Ovary (tissue), 10 donors: ENCODE measurements at places on chromosomes 1 and 21.

GRCh38 chr1:208170252-208170651, 73.9 kb downstream of the PLXNA2 start:
- no peak for DNase-seq

GRCh38 chr1:93847811-93848288, 31.2 kb downstream of the DNTTIP2 start:
- DNase-seq = peak; percentile 74

- no peak for DNase-seq
Observed at GRCh38 chr1:165915480-165915879, 88.1 kb downstream of the UCK2 start.

DNA sequence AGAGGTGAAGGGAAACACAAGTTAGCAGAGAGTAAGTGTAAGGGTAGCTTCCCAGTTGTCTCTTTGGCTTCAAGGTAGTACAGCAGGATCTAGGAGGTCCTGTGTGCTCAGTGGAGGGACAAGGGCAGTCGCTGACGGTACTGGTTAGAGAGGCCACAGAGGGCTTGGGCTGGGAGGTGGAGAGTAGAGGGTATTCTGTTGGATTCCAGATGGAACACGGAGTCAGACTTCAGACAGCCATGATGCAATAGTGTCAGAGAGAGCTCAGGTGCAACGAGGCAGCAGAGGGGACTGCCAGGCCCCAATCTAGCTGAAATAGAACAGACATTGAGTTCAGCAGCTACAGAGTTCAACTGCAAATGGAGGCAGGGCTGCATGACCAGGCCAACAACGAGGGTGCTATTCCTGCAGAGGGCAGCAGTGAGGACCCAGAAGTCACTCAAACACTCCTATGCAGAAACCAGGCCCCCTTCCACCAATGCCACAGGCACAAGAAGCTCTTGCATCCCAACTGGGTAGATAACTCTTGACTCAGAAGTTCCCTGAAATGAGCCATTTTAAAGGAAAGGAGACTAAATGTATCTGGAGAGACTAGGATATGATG, 325.0 kb upstream of the ESRRG start:
- DNase-seq = no peak

DNA sequence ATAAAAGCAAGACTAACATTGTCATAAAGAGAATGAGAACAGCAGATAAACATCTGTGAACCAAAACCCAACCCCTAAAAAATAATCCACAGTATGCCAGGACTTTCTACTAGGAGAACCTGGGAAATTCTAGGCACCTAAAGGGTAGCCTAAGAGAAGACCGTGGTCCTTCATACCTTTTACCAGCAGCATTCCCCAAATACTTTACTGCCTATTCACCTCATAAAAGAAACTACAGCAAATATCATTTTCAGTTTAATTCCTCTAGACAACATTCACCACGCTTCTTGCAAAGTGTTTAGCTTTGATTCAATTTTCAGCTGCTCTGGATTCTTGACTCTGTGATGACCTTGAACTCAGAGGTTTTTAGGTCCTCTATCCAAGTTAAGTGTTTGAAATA, 1180.7 kb upstream of the B3GALT2 start:
- DNase-seq = no peak

DNA sequence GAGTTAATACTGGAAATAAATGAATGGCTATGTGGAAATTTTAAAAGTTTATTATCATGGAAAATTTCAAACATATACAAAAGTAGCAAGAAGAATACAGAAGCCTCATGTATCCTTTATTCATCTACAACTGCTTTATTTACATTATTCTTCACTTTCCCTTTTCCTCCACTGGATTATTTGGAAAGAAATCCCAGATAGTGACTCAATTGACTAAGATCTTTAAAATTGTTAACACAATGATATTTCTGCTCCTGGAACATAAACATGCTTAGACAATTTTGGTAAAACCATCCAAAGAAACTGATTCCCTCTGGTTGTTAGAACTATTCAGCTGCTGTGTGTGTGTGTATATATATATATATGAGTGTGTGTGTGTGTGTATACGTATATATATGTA, 116.2 kb downstream of the TGFB2 start:
- no peak for DNase-seq

DNA sequence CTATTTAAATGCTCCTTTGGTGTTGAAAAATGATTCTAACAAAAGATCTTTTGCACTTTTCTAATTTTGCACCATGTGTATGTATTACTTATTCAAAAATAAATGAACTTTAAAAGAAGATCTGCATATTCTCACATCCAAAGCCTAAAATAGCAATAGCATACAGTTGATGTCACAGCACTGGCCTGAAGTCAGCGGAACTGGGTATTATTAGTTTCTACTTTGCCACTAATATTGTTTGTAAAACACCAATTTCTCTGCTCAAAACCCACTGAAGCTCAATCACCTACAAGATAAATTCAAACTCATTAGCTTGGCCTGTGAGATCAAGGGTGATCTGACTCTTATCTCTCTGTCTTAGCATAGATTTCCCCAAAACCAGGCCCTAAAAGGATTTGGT, 34.5 kb upstream of the BCAR3 start:
- DNase-seq = no peak
